ENCODE measurements at places on chromosomes 12 and 14.

GRCh38 chr12:88469154-88469553 lies 111.1 kb downstream of the KITLG start:
- DNase-seq: no peak

DNA sequence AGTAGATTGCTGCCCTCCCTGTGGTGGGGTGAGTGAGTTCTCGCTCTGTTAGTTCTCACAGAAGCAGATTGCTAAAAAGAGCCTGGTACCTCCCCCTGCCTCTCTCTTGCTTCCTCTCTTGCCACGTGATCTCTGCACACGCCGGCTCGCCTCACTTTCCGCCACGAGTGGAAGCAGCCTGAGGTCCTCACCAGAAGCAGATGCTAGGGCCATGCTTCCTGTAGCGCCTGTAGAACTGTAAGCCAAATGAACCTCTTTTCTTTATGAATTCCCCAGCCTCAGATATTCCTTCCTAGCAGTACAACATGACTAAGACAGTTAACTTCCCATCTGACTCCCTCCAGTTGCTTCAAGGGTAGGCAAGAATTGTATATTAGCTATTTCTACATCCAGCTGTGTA lies 76.2 kb downstream of the ETV6 start:
- DNase-seq: no peak

DNA sequence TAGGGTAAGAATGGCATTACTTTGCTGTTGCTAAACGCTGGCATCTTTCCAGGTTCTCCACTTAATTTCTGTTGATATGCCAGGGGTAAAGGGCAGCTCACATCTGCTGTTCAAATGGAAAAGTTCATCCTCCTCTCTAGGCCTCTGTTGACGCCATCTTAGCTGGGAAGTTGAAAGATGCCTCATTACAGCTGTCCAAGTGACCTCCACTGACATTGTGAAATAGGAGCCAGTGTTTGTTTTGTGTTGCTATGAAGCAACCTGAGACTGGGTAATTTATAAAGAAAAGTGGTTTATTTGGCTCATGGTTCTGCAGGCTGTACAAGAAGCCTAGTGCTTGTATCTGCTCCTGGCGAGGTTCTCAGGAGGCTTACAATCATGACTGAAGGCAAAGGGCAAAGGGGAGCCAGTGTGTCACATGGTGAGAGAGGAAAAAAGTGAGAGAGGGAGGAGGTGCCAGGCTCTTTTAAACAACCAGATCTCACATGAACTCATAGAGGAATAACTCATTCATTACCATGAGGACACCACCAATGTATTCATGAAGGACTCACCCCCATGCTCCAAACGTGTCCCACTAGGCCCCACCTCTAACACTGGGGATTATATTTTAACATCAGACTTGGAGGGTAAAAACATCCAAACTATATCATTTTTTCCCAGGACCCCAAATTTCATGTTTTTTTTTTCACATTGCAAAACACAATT lies 3.2 kb upstream of the ADAM21 start:
- DNase-seq: peak; percentile 6

GRCh38 chr12:74602881-74603672 lies 65.4 kb downstream of the ATXN7L3B start:
- DNase-seq: no peak

DNA sequence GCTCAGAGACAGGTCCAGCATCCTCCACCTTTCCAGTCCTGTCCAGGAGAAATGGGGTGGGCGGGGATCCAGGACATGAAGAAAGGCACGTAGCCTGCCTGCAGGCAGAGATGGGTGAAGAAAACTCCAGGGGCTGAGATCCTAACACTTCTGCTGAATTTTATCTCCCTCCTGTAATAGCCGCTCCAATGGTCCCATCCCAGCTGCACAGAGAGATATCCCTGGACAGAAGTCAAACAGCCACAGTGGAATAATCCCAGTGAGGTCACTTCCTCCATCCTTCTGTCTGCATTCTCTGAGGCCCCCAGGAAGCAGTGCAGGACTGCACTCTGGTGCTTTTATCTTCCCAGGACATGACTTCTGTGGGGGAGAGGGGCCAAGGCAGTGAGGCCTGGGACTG lies 26.3 kb downstream of the KRT18 start:
- no peak for DNase-seq

DNA sequence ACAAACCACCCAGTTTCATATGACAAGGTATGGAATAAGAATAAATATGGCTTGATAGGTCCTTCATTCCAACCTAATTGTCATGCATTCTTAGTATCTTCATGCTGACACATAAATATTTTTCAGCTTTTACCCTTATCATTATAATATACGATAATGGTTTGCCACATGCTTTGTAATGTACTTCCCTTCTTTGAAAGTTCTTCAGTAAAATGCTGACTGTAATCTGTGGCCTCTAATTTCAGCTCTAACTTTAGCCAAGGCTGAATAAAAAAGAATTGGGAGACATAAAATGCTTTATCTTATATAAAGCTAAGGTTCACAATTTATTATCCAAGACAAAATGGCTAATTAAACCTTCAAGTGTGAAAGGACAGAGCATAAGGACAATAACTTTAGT lies 2.6 kb upstream of the MAP4K5 start:
- no peak for DNase-seq

DNA sequence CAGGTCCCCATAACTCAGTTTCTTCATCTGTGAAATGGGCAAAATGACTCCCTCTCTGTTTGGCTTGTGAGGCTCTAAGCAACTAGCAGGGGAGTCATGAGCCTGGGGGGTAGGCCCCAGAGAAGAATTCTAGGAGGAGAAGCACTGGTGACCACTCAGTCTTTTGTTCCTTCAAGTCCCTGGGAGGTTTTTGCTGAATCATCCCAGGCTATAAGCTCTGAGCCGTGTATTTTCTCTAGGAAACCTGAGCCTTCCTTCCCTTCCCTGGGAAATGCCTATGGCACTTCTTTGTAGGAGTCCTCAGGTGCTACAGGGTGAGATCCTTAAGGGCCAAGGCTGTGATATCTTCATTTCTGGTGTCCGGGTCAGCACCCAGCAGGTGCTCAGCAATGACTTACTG lies 4.5 kb downstream of the RPH3A start:
- DNase-seq: no peak

GRCh38 chr12:89181271-89181920 lies 170.9 kb downstream of the DUSP6 start:
- no peak for DNase-seq

DNA sequence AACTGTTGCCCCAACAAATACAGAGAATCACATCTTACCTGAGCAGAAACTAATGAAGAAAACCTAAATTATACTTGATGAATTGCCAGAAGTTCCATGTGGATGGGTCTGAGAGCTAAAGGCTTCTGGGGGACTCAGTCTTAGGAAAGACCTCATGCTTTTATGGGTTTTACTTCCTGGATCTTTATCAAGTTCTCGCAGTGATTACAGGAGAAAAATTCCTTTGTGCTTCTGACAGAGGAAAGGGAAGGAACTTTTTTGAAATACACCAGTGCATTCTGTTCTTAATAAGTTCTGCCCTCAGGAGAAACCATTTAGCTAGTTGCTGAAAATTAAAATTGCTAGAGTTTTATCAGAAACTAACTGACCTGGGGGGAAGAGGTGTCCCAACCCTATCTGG lies 203.9 kb upstream of the KITLG start:
- no peak for DNase-seq

DNA sequence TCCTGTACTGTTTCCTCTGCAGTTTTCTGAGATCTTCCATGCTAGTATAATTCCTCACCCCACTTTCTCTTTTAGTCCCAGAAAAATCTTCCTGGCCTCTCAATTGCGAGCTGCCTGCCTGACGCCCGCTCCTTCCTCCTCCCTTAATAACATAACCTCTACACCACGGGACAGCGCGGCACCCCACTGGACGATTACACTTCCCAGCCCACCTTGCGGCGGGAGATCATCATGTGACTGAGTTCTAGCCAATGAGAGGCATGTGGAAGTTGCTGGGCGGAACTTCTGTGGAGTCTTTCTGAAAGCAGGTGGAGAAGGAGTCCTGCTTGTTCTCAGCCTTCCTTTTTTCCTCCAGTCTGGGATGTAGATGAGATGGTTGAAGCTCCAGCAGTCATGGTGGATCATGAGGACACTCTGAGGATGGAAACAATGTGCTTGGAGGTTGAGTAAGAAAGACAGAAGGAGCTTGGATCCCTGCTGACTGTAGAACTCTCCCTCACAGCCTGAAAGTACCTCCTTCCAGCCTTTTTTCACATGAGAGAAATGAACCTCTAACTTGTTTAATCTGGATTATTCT lies 133.6 kb upstream of the VRK1 start:
- DNase-seq: no peak

- no peak for DNase-seq
Measured at GRCh38 chr14:73465823-73466532, 7.6 kb upstream of the NUMB start.

DNA sequence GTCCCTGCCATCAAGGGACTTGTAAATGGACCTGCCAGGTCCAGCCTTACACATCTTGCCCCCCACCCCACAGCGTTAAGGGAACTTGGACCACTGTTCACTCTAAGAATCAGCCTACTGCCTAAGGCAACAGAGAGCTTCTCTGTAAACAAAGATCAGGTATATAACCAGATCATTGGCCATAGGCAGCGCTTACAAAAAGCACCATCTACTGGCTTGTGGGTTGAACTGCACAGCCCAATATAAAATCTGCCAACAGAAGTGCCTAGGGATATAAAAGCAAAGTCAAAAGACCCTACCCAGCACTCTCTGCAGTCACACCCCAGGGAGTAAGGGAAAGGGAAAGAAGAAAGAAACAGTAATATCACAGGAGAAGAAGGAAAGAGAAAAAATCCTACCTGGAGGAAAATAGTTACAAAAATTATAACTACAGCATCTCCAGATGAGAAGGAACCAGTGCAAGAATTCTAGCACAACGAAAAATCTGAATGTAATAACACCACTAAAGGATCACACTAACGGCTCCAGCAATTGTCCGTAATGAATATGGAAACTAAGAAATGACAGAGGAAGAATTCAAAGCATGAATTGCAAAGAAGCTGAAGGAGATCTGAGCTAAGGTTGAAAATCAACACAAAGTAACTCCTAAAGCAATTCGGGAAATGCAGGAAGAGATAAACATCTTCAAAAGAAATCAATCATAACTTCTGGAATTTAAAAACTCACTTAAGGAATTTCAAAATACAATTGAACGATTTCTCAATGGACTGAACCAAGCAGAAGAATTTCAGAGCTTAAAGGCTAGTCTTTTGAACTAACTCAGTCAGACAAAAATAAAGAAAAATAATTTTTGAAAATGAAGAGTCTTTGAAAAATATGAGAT lies 95.2 kb upstream of the PCED1B start:
- peak; percentile 32 for DNase-seq

All from COR-L47 (cell line).